ENCODE measurements at places on chromosomes 2 and 18.

GRCh38 chr2:174026122-174026845 is 61.1 kb upstream of the SP3 start:
- no peak for DNase-seq

- DNase-seq = no peak
These were observed 1.9 kb downstream of the NPAS2 start for GRCh38 chr2:100821911-100822265.

- no peak for DNase-seq
These were observed 689.4 kb downstream of the ZEB2 start for GRCh38 chr2:143830476-143830875.

GRCh38 chr2:55099878-55100820 is 49.9 kb upstream of the RTN4 start:
- no peak for DNase-seq

DNA sequence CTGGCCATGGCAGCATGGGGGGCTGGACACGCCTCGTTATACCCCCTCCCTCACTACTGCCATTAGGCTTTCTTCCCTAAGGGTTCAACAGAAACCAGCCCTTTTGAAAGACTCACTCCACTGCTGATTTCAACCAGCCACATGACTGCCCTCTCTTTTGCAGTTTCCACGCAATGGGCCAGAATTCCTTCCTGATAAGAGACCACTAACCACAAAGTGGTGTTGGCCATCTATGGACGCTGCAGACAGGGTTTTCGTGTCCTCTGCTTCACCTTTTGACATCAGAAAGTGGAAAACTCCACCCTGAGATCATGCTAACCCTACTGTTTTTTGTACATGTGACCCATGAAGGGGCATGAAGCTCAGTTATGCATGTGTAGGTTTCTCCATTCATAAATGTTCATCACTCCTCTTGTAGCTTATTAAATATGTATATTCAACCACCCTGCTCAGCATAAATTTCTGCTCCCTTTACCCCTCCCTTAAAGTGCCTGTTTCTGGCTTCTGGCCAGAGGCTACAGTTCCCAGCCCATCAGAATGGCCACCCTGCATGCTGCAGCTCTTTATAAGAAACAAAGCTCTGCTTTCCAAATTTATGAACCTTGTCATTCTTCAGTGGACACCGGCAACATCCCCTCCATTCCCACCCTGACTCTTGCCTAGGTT is 106.6 kb upstream of the MSH6 start:
- no peak for DNase-seq
